ENCODE measurements at places on chromosomes 2 and 18. TPM values are rescaled to one million over a fixed set of nuclear protein-coding genes. Genes with fewer than 3 reads are reported as not detected.
A peak's percentile ranks its signal among the peaks of the same experiment; 100 is the strongest.

DNA sequence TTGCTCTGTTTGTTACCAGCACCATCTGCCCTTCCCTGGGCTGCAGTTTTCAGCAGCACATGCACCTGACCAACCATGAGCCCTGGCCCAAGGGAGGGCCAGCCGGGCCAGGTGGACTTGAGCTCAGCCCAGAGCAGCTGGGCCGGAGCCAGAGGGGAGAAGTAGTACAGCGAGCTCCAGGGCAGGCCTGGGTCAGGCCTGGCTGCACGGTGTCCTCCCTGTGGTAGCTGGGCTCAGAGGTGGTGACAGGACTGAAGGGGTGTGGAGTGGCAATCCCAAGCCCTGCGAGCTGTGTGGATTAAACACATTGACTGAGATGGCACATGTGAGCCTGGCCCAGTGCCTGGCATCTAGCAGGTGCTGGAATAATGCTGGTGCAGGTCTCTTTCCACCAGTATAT lies 222.2 kb downstream of the GLI2 start:
- peaks cover 5% of the 10 kb centered on the region for H3K4me1 ChIP-seq
- H3K27ac ChIP-seq: no peak overlapping the region
- DNase-seq: peak; percentile 72
- no peaks in the 10 kb centered on the region for H3K27me3 ChIP-seq
- no peak overlapping the region for H3K4me3 ChIP-seq

The PROKR1 gene
- not detected for total RNA-seq

- no peak overlapping the region for H3K4me3 ChIP-seq
- no peak overlapping the region for H3K27ac ChIP-seq
- no peaks in the 10 kb centered on the region for H3K27me3 ChIP-seq
- no peak for DNase-seq
- no peaks in the 10 kb centered on the region for H3K4me1 ChIP-seq
These were observed 410.0 kb upstream of the TNP1 start for GRCh38 chr2:217269701-217270484.

DNA sequence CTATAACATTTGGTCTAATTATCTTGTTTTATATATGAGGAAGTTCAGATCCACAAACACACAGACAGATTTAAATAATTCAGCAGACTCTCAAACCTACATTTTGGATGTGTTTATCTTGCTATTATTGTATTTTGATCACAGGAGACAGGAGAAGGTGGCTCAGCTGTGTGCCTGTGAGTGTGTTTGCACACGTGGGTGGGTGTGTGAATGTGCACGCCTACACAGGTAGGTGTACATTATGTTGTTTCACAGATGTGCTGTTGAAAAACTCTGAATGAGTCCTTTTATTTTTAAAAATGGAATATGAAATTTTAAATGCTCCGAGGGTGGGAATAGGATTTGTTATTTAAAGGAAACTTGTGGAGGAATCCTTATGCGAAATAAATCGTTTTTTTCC lies 183.4 kb downstream of the PRKCE start:
- no peaks in the 10 kb centered on the region for H3K36me3 ChIP-seq
- H3K27me3 ChIP-seq: no peaks in the 10 kb centered on the region
- H3K4me3 ChIP-seq: no peak overlapping the region
- DNase-seq: no peak
- H3K4me1 ChIP-seq: no peaks in the 10 kb centered on the region
- no peak overlapping the region for H3K27ac ChIP-seq

The CBLN2 gene
- total RNA-seq: not detected

The SH2D6 gene
- 5.5 TPM for total RNA-seq

- H3K27me3 ChIP-seq: no peaks in the 10 kb centered on the region
- no peak overlapping the region for H3K4me3 ChIP-seq
- H3K4me1 ChIP-seq: peaks cover 7% of the 10 kb centered on the region
- no peak overlapping the region for H3K27ac ChIP-seq
- DNase-seq: no peak
- H3K36me3 ChIP-seq: no peaks in the 10 kb centered on the region
These were observed 199.2 kb upstream of the TNP1 start for GRCh38 chr2:217058791-217059755.

The CREG2 gene
- total RNA-seq: not detected

DNA sequence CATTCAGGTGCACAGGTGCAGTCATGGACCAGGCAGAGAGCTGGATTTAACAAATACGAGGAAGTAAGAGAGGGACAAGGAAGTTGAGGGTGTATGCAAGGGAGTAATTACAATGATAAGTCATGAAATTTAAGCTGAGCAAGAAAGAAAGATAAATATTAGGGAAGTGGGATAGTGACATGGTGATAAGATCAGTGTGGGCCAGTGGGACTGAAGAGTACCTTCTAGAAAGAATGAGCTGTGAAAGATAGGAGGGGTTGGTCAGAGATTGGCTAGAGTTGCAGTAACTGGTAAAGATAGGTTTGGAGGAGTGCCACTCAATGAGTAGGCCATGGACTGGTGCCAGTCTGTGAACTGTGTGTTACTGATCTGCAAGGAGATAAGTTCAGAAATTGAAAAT lies 200.8 kb upstream of the SIX3 start:
- DNase-seq: no peak
- H3K27me3 ChIP-seq: no peaks in the 10 kb centered on the region
- no peaks in the 10 kb centered on the region for H3K36me3 ChIP-seq
- no peaks in the 10 kb centered on the region for H3K4me1 ChIP-seq
- no peak overlapping the region for H3K4me3 ChIP-seq

The RTP5 gene
- not detected for total RNA-seq

GRCh38 chr18:59730896-59731295 lies 33.7 kb upstream of the CCBE1 start:
- H3K27me3 ChIP-seq: no peaks in the 10 kb centered on the region
- H3K36me3 ChIP-seq: no peaks in the 10 kb centered on the region
- H3K4me3 ChIP-seq: no peak overlapping the region

GRCh38 chr2:31334311-31335026 lies 80.1 kb downstream of the XDH start:
- no peak for DNase-seq
- H3K36me3 ChIP-seq: no peaks in the 10 kb centered on the region

The RUFY4 gene
- not detected for total RNA-seq

- no peaks in the 10 kb centered on the region for H3K36me3 ChIP-seq
- peak; percentile 87 for DNase-seq
- peaks cover 41% of the 10 kb centered on the region for H3K4me1 ChIP-seq
- H3K27ac ChIP-seq: peak overlapping the region; percentile 83
- no peak overlapping the region for H3K4me3 ChIP-seq
These were observed 3.2 kb downstream of the MRO start for GRCh38 chr18:50816419-50817166.

DNA sequence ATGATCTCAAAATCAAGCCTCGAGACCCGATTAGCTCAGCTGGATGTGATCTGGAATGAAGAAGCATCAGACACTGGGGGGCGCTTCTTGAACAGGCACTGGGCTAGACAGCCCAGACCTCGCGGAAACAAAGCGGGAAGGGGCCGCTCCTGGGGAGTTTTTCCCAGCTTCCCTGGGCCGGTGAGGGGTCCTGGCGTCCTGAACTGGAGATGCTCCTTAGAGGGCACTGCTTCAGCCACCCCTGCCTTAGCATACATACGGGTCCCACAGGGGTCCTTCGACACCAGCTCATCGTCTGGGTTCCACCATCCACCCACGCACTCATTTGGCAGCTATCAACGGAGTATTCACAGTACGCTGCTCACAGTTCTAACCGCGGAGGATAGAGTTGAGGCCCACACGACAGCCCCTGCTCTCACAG lies 146.7 kb downstream of the TSN start:
- H3K36me3 ChIP-seq: no peaks in the 10 kb centered on the region
- H3K4me1 ChIP-seq: no peaks in the 10 kb centered on the region
- no peak overlapping the region for H3K4me3 ChIP-seq
- no peak overlapping the region for H3K27ac ChIP-seq
- DNase-seq: no peak

GRCh38 chr2:150732064-150732463 lies 244.6 kb upstream of the RND3 start:
- no peak for DNase-seq
- no peak overlapping the region for H3K27ac ChIP-seq
- no peaks in the 10 kb centered on the region for H3K27me3 ChIP-seq
- H3K4me3 ChIP-seq: no peak overlapping the region

DNA sequence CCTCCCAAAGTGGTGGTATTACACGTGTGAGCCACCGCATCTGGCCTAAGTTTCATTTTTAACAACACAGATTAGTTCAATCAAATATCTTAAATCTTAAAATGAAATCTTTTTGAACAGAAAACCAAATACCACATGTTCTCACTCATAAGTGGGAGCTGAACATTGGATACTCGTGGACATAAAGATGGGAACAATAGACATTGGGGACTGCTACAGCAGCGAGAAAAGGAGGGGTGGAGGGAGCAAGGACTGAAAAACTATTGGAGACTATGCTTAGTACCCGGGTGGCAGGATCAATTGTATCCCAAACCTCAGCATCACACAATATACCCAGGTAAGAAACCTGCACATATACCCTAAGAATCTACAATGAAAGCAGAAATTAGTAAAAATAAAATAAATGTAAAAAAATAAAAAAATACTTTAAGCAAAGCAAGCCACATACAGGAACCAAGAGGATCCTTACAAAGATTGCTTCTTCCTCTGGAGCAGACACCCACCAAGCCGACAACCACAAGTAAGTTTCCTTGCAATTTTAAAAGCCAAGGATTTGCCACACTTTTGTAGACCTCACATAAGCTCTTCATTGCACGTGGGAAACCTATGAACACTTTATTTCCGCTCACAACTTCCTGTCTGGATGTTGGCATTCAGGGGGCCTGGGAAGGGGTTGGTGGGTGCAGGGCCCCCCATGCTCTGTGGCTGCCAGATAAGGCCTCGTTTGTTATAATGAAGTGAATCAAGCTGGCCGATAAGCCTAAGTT lies 147.9 kb downstream of the MYCN start:
- no peaks in the 10 kb centered on the region for H3K36me3 ChIP-seq
- no peak overlapping the region for H3K27ac ChIP-seq
- no peak for DNase-seq
- H3K4me3 ChIP-seq: no peak overlapping the region

GRCh38 chr2:236862961-236863728 lies 222.5 kb upstream of the COPS8 start:
- H3K4me3 ChIP-seq: no peak overlapping the region
- H3K27ac ChIP-seq: no peak overlapping the region
- H3K27me3 ChIP-seq: no peaks in the 10 kb centered on the region
- no peaks in the 10 kb centered on the region for H3K36me3 ChIP-seq

The SPP2 gene
- total RNA-seq: not detected

DNA sequence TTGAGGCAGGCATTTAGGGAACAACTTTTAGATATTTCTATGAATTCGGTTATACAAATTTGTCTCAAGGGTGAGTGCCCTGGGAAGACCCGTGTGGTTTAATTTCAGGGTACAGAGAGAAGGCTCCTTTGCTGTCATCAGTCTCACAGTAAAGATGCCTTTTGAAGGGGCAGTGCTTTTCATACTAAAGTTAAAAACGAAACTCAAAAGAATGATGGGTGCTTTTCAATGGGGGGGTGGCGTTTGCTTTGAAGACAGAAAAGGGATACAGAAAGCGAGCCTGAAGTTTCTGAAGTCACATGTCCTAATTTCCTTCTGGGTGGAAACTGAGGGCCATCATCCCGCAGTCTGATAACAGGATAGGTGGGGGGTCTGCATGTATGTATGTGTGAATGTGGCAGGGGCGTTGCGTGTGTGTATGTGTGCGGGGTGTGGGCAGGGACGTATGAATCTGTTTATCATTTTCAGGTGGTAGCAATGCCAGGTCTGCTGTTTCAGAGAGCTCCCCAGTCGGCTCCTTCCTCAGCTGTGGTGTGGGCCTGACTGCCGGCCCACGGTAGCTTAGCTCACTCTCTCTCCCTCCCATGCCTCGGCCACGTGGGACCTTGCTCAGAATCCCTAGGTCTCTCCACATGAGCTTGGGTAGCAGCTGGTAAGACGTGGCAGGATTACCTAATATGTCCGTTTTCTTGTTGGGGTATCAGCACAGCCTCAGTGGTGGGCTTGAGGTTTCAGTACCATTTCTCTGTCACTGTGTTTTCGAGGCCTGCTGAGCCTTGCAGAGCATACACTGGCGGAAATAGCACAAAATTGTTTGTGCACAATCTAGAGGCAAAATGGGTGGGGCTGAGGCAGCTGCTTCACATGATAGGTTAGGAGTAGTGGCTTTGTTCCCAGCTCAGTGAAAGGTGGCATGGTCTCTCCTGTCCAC lies 32.7 kb downstream of the ARHGAP25 start:
- H3K4me1 ChIP-seq: peaks cover 37% of the 10 kb centered on the region
- no peaks in the 10 kb centered on the region for H3K36me3 ChIP-seq
- DNase-seq: peak; percentile 70
- H3K4me3 ChIP-seq: no peak overlapping the region
- no peaks in the 10 kb centered on the region for H3K27me3 ChIP-seq

DNA sequence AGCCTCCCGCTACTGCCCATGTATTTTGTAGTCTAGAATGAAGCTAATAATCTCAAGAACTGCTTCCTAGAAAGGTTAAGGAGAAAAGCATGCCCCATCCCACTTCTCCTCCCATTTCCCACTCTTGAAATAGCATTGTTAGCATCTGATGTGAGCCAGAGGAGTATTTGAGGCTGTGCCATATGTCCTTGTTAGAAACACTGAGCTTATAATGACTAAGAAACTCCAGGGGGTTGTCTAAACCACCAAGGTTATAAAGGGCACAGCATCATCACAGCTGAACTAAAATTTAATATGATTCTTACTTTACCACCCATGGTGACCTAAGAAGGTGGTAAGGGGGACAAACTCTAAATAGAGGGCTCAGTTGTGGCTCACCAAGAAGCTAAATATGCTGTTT lies 16.6 kb downstream of the TSPYL6 start:
- no peaks in the 10 kb centered on the region for H3K27me3 ChIP-seq
- DNase-seq: no peak
- H3K4me3 ChIP-seq: no peak overlapping the region
- peaks cover 17% of the 10 kb centered on the region for H3K4me1 ChIP-seq
- H3K27ac ChIP-seq: peak overlapping the region; percentile 12
